ENCODE measurements at places on chromosomes 3 and 15.
A peak's percentile ranks its signal among the peaks of the same experiment; 100 is the strongest.

DNA sequence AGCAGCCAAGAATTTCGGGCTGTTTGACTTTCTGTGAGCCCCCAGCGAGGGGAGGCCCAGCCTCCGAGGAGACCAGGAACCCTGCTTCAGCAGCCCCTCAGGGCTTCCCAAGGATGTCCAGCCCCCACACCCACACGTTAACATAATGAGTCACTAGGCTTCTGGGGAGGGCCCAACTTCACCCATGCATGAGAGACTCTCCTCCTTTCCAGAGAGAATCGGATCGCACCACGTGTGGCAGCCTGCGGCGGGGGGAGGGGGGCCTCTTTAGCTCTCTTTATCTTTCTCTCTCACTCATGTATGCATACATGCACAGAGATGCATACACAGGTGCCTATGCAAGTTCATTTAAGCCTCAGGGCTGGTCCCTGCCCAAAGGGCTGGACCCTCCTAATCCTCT lies 3.1 kb upstream of the AP2M1 start:
- DNase-seq, result no peak

DNA sequence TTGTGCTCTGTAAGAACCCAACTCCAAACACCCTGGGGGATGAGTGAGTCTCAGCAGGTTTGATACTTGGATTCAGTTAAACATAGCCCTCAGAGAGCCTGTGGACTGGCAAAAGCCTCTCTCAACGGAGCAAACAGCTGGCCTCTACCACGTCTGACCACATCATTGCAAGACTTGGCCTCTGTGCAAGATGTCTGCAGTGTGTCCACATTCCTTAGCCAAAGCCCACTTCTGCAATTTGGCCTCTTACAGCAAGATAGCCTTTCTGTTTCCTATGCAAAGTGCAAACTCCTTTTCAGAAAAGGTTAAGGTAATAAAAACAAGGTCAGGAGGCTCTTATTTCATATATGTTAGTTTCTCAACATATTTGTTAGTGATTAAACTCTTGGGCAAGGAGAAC lies 27.9 kb downstream of the FBN1 start:
- peak; percentile 48 for DNase-seq

DNA sequence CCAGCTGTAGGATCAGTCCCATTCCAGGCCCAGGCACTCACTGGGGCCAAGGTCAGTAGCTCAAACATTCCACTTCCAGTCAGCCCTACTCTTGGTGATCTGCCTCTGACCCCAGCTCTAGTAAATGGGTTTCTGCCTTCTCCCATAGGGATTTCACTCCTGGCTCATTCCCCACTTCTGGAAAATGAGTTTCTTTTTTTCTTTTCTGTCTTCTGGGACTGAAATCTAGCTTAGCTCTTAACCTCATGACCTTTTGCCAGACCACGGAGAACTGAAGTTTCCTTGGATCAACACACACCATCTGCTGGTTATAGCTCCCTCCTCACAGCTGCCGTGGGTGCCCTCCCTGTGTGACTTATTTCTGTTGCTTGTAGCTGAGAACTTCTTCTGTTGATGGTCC lies 21.3 kb downstream of the MME start:
- DNase-seq, result no peak

DNA sequence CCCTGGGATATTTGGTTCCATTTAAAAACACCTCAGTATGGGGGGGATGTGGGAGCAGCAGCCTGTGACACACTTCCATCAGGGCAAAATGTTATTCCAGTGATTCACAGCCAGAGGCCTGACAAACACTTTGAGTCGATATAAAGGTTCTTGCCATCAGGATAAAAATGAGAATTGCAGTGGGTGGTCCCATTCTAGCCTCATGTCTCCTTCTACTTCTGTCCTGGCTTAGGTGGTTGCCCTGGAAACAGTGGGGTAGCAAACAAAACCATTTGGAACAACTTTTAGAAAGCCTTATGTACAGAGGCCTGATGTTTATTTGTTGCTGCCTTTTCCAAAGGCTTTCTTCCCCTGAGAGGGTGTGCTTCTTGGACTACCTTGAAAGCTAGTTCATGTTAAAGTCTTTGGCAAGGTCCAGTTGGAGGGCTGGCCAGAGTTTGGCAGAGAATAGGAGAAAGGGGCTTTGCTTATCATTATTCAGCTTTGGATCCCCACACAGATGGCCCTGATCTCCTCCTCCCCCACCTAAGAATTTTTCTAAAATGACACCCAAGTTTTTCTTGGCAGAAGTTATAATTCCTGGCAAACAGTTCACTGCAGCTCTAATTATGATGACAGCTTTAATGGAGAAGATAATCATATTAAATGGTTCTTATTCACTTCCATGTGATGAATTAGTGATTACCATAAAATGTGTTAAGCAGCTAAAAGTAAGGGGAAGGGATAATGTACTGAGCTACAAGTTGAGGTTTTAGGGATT lies 84.2 kb upstream of the ZNF280D start:
- DNase-seq, result peak; percentile 77

DNA sequence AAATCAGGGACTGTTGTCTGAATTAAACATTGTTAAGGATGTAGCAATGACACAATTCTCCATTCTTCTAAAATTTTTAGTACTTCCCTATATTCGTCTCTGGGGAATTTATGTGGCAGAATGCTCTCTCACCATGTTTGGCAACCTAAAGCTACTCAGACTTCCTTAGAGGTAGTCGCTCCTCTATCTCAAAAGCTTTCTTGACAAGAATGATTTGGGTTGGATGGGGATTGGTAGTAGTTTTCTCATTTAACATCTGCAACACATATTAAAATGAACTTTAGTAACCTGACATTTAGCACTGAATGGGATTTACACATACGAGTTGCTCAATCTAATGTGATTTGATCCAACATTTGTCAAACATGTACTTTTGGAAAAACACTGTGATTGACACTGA lies 233.3 kb downstream of the RBMS3 start:
- DNase-seq, result no peak

GRCh38 chr3:66527246-66527645 lies 26.4 kb upstream of the LRIG1 start:
- no peak for DNase-seq

DNA sequence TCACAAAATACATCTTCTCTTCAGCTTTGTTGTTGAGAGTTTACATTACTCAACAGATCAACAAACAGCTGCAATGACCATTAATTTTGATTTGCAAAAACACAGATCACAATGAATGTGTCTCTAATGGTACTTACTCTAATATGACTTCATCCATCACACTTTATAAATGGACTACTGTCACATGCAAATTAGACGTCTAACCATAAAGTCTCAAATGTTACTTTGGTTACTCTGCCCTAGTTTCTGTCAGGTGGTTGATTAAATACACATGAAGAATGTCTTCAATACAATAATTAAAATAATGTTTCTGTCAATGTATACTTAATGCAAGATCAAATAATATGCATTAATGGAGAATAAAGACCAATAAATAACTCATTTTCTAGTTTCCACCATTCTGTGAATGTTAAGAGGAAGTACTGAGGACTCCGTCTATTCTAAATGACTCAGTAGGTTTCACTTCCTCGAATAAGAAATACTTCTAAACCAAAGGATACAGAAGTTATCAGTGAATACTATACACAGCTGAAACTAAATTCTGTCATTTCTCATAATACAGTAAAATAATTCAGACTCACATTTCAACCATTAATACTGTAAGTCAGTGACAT lies 145.8 kb downstream of the CBLB start:
- no peak for DNase-seq

GRCh38 chr3:195808741-195809290 lies 2.9 kb downstream of the MUC4 start:
- DNase-seq, result peak; percentile 3

GRCh38 chr3:186180151-186180550 lies 71.3 kb upstream of the ETV5 start:
- DNase-seq, result no peak

DNA sequence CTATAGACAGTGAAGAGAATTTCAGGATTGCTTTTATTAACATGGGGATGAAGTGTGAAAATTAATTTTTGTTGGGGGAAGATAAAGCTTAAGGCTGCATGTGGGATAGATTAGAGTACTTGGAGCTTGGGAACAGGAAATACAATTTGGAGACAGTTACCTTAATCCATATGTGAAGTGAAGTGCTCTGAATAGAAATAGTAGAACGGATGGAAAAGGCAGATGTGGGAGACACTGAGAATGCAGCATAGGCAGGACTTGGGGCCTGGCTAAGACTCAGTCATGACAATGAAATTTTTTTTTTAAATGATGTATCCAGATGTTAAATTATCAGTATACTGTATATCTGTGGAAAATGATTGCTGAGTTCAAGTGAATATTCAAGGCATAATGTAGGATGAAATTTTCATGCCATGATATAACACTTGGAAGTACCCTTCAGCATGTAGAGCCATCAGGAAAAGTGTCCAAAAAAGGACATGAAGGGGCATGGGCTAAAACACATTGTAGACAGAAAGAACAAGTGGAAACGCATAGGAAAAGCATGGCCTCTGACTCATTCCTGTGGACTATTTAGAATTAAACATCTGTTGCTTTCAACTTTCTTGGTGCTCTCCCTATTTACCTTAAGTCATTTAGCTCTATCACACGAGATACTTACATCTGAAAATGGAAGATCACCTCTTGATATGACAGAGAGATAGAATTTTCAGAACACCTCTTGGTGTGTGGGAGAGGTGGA lies 134.8 kb downstream of the RBMS3 start:
- DNase-seq, result no peak

DNA sequence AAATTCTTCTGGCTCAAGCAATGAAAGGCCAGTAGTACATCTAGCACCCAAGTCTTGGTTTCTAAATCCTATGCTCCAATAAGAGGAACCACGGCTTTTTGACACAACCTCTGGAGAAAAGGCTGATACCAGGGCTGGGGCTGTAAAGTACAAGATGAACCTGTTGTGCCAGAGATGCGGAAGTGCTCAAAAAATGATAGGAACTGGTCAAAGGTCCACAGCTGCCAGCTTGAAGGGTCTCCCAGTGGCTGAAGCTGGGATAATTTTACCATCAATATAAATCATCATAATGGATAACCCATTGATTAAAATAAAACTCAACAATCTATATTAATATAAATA lies 558 bp upstream of the NCEH1 start:
- no peak for DNase-seq

GRCh38 chr3:30970183-30970582 lies 75.7 kb upstream of the GADL1 start:
- no peak for DNase-seq

DNA sequence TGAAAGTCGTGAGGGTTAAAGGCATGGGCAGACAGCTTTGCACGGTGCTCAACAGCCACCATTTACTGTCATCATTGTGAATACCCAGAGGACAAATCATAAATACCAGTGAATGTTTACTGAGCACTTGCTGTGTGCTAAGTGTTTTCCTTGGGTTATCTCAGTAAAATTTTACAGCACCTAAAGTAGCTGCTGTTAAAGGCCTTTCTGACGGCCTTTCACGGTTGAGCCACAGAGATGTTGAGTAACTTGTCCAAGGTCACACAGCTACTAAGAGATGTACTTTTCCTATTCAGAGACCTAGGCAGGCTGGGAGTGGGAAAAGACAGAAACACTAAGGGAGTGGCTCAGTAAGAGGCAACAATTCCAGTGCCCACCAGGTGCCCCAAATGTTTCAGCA lies 393 bp upstream of the CPNE9 start:
- no peak for DNase-seq

GRCh38 chr3:109553591-109554371 lies 216.4 kb upstream of the DPPA4 start:
- DNase-seq, result no peak

GRCh38 chr3:173930251-173930650 lies 532.7 kb downstream of the NLGN1 start:
- no peak for DNase-seq

Data from right hindlimb (tissue), 1 donor.